Endothelial cell (in vitro differentiated cells): ENCODE measurements at places on chromosomes 4 and X.

DNA sequence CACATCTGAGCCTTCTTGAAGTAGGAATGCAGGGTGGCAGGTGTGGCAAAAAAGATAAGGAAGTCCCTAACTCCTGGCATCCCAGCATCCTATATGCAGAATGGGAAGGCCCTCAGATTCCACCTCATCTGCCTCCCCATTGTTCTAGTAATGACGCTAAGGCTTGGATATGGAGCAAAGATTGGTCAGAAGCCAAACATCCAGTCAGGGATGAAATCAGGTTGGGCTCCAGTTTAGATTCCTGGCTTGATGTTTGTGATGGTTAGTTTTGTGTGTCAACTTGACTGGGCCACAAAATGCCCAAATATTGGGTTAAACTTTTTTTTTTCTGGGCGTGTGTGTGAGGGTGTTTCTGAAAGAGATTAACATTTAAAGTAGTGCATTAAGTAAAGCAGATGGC is 39.6 kb upstream of the MAGEA4 start:
- no peaks in the 10 kb centered on the region for H3K36me3 ChIP-seq
- peaks cover 5% of the 10 kb centered on the region for H3K4me1 ChIP-seq
- H3K27ac ChIP-seq: no peak overlapping the region

GRCh38 chr4:13527192-13527980 is 16.9 kb downstream of the NKX3-2 start:
- peaks cover 23% of the 10 kb centered on the region for H3K4me1 ChIP-seq
- peaks cover 3% of the 10 kb centered on the region for H3K36me3 ChIP-seq
- H3K4me3 ChIP-seq: no peak overlapping the region

- peaks cover 3% of the 10 kb centered on the region for H3K4me1 ChIP-seq
- DNase-seq: no peak
- peaks cover 1% of the 10 kb centered on the region for H3K27me3 ChIP-seq
- H3K27ac ChIP-seq: no peak overlapping the region
- H3K36me3 ChIP-seq: no peaks in the 10 kb centered on the region
- H3K4me3 ChIP-seq: no peak overlapping the region
Measured at GRCh38 chr4:15348695-15349094, 79.1 kb upstream of the C1QTNF7 start.

DNA sequence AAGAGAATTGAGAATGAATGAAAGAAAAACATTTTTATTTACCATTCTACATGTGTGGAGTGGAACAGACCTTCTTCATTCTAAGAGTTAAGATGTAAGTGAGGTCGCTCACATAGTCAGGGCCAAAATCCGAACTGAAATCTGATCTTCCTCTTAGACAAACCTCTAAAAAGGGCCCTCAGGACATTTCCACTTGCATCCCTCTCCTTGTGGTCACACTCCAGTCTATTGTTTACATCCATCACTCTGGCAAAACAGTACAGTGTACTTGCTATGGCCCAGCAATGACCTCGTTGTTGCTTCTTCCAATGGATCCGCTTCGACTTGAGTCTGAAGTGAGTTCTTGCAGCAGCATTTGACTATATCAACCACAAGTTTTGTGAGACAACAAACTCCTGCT is 54.2 kb downstream of the MOSPD2 start:
- peaks cover 15% of the 10 kb centered on the region for H3K4me1 ChIP-seq
- DNase-seq: no peak
- H3K36me3 ChIP-seq: no peaks in the 10 kb centered on the region
- no peak overlapping the region for H3K4me3 ChIP-seq
- H3K27ac ChIP-seq: no peak overlapping the region

- peaks cover 8% of the 10 kb centered on the region for H3K27me3 ChIP-seq
- DNase-seq: no peak
- no peak overlapping the region for H3K4me3 ChIP-seq
- H3K4me1 ChIP-seq: peaks cover 16% of the 10 kb centered on the region
- no peaks in the 10 kb centered on the region for H3K36me3 ChIP-seq
Measured at GRCh38 chr4:86592553-86593249, 1.4 kb upstream of the PTPN13 start.

GRCh38 chr4:122765692-122766352 is 33.3 kb downstream of the BBS12 start:
- no peaks in the 10 kb centered on the region for H3K27me3 ChIP-seq
- H3K4me1 ChIP-seq: peaks cover 13% of the 10 kb centered on the region
- DNase-seq: no peak
- H3K4me3 ChIP-seq: no peak overlapping the region
- no peaks in the 10 kb centered on the region for H3K36me3 ChIP-seq
- no peak overlapping the region for H3K27ac ChIP-seq

DNA sequence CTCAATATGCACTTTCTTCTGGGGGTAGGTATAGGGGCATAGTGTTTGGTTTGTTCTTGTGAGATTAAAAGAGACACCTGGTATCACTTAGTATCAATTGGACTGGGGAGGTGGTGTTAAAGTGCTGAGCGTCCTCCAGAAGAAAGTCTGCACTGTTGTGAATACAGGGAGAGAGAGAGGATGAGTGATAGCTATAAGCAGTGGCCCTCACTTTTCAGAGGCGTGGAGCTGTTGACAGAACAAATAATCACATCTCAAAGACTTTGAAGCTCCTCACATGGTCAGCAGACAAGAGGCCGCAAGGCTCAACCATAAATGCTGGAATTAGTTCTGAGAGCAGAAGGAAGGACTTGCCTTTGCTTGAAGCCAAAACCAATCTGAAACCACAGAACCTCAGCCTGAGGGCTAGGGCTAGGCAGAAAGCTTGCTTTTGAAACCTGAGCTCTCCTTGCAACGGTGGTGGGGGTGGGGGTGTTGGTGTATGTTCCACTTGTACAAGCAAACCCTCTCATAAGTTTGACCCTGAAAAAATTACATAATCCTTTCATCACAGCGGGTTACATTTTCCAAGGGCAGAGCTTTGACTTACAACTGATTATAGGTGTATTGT is 123.2 kb upstream of the SCML1 start:
- H3K4me1 ChIP-seq: no peaks in the 10 kb centered on the region
- no peak overlapping the region for H3K27ac ChIP-seq
- no peak for DNase-seq
- no peaks in the 10 kb centered on the region for H3K27me3 ChIP-seq

DNA sequence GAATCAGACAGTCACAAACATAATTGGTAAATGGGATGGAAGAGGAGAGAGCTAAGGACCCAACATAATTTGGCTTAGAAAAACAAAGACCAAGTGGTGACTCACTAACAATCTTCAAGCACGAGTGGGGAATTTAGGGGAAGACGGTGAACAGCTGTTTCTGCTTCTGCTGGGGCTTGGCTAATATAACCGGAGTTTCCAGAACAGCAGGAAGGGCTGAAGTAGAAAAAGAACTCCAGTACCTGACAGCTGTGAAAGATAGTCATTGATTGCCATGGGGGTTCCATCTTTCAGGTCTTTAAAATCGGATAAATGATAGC is 290.9 kb upstream of the LDB2 start:
- DNase-seq: no peak
- no peaks in the 10 kb centered on the region for H3K27me3 ChIP-seq
- H3K36me3 ChIP-seq: no peaks in the 10 kb centered on the region
- no peak overlapping the region for H3K27ac ChIP-seq
- H3K4me3 ChIP-seq: no peak overlapping the region

DNA sequence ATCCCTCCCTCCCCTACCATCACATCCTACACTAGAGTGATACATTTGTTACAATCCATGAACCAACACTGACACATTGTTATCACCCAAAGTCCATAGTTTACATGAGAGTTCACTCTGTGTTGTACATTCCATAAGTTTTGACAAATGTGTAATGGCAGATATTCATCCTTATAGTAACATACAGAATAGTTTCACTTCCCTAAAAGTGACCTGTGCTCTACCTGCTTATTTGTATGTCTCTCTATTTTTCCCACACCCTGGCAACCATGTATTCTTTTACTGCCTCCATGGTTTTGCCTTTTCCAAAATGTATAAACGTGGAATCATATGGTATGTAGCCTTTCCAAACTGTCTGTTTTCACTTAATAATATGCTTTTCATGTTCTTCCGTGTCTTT is 42.2 kb upstream of the HPGD start:
- no peaks in the 10 kb centered on the region for H3K27me3 ChIP-seq
- no peak overlapping the region for H3K4me3 ChIP-seq
- H3K4me1 ChIP-seq: peaks cover 17% of the 10 kb centered on the region

GRCh38 chr4:22485737-22486136 is 30.1 kb downstream of the ADGRA3 start:
- no peak for DNase-seq
- H3K27me3 ChIP-seq: no peaks in the 10 kb centered on the region
- H3K27ac ChIP-seq: no peak overlapping the region
- peaks cover 4% of the 10 kb centered on the region for H3K4me1 ChIP-seq
- H3K36me3 ChIP-seq: no peaks in the 10 kb centered on the region

- no peaks in the 10 kb centered on the region for H3K4me1 ChIP-seq
- H3K4me3 ChIP-seq: no peak overlapping the region
- no peaks in the 10 kb centered on the region for H3K36me3 ChIP-seq
Measured at GRCh38 chr4:129598582-129598981, 502.6 kb downstream of the C4orf33 start.

- no peak within 1 kb of the TSS for H3K27ac ChIP-seq
- H3K27me3 ChIP-seq: peaks cover 23% of the 10 kb centered on the region
- DNase-seq: peak; percentile 38
- no peaks in the 10 kb centered on the region for H3K4me1 ChIP-seq
- peak within 1 kb of the TSS; percentile 83 for H3K4me3 ChIP-seq
Measured at GRCh38 chr4:25030277-25031076, at the start of gene LGI2. TSS of gene LGI2 (minus strand) at chr4:25030946. CDS start at chr4:25030693, 253 bp downstream.

DNA sequence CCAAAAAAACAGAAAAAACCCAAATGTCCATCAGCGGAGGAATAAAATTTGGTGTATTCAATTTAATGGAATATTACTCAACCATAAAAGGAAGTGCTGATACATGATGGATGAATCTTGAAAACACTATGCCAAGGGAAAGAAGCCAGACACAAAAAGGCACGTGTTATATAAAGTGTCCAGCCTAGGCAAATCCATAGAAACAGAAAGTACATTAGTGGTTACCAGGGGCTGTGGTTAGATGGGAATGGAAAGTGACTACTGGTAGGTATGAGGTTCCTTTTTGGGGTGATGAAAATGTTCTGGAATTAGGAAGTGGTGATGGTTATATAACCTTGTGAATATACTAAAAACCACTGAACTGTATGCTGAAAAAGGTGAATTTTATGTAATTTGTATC is 3.5 kb upstream of the CDKL2 start:
- peaks cover 1% of the 10 kb centered on the region for H3K27me3 ChIP-seq
- no peak for DNase-seq
- H3K4me3 ChIP-seq: no peak overlapping the region
- H3K27ac ChIP-seq: no peak overlapping the region
- peaks cover 4% of the 10 kb centered on the region for H3K4me1 ChIP-seq

GRCh38 chrX:49164589-49165360 is 2.2 kb downstream of the MAGIX start:
- no peak overlapping the region for H3K4me3 ChIP-seq
- peaks cover 16% of the 10 kb centered on the region for H3K4me1 ChIP-seq
- no peaks in the 10 kb centered on the region for H3K36me3 ChIP-seq
- no peak overlapping the region for H3K27ac ChIP-seq

GRCh38 chr4:148116264-148116663 is 325.9 kb downstream of the NR3C2 start:
- H3K4me3 ChIP-seq: no peak overlapping the region
- H3K27ac ChIP-seq: no peak overlapping the region
- DNase-seq: no peak
- no peaks in the 10 kb centered on the region for H3K4me1 ChIP-seq

- no peak overlapping the region for H3K27ac ChIP-seq
- H3K4me3 ChIP-seq: no peak overlapping the region
- DNase-seq: no peak
- no peaks in the 10 kb centered on the region for H3K4me1 ChIP-seq
Measured at GRCh38 chr4:114941503-114941902, 171.9 kb downstream of the NDST4 start.

DNA sequence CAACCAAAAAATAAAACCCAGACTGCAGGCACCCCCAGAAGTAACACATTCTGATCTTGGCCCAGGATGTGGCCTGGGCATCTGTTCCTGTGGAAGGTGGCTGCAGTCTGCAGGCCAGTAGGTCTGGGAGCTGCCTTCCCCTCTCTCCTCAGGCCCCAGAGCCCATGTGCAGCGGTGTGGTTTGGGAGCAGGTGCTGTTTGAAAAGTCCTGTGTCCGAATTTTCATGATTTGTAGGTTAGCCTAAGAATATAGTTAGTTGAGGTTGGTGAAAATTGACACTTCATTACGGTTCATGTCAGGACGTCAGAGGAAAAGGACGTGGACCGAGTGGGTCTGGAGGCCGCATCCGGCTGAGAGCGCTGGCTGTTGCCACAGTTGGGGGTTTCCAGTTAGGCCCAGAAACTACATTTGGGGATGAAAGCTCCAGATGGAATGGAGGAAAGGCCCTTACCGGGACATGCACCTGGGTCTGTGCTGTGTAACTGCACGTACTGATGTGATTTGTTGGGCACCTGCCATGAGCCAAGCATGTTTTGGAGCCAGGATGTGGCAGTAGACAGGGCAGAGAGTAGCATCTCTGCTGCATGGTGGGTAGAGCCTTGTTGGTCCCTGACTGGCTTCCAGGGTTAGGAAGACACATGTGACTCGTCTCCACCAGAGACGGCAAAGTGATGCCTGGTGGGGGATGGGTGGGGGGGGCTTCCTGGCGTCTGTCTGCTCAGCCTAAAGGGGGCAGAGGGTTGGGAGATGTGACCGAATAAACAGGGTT is 21.7 kb upstream of the HGFAC start:
- DNase-seq: no peak
- H3K36me3 ChIP-seq: peaks cover 50% of the 10 kb centered on the region
- H3K27ac ChIP-seq: peak overlapping the region; percentile 78
- H3K4me3 ChIP-seq: peak overlapping the region; percentile 37
